ENCODE measurements at places on chromosomes 11 and 22.
A peak's percentile ranks its signal among the peaks of the same experiment; 100 is the strongest.

GRCh38 chr11:45259592-45259991 is 26.5 kb downstream of the SYT13 start:
- no peak for DNase-seq

DNA sequence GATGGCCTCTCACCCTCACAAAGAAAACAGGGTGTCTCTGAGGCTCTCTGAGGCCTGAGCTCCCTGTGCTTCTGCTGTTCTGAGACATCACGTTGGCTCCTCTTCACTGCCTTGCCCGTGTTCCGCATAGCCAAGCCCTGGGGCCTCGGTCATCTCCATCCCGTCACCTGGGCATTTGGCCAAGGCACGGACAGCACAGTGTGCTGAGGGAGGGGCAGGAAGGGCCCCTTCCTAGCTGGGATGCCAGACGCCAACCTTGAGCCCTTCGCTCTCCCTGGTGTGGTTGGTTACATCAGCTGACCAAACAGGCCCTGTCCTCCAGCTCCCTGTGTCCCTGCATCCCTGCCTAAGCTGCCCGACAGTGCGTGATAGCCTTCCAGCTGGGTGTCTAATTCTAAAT is 25.9 kb downstream of the MOV10L1 start:
- no peak for DNase-seq

- DNase-seq = no peak
Observed at GRCh38 chr11:6095798-6096197, 11.7 kb upstream of the OR56B4 start.

- no peak for DNase-seq
Observed at GRCh38 chr11:119093942-119094815, 7.5 kb downstream of the DPAGT1 start.

GRCh38 chr11:130416906-130417305 is 11.5 kb downstream of the ADAMTS8 start:
- DNase-seq = no peak

- no peak for DNase-seq
Observed at GRCh38 chr11:45856044-45856468, 8.8 kb downstream of the CRY2 start.

- DNase-seq = no peak
Observed at GRCh38 chr22:22820626-22821025, 67.0 kb upstream of the IGLL5 start.

DNA sequence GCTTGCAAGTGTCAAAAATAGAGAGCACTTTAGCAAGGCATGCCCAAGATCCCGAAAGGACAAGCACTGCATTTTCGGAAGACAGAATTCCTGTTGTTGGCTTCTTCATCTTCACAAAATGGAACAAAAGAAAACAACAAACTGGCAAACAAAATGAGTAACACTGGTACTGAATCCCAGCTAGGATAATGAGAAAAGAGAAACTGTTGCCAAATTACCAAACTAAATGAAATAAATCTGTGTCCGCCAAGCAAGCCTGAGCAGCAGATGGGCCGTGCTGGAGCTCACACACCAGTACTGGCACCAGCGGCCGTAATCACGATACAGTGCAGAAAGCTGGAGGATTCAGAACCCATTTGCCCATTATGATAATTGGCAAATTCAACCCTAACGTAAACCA is 30.6 kb downstream of the TUB start:
- DNase-seq = peak; percentile 32

GRCh38 chr22:50456466-50457234 is 18.2 kb downstream of the SBF1 start:
- DNase-seq = no peak

GRCh38 chr11:126546191-126546590 is 190.7 kb downstream of the ST3GAL4 start:
- DNase-seq = no peak

DNA sequence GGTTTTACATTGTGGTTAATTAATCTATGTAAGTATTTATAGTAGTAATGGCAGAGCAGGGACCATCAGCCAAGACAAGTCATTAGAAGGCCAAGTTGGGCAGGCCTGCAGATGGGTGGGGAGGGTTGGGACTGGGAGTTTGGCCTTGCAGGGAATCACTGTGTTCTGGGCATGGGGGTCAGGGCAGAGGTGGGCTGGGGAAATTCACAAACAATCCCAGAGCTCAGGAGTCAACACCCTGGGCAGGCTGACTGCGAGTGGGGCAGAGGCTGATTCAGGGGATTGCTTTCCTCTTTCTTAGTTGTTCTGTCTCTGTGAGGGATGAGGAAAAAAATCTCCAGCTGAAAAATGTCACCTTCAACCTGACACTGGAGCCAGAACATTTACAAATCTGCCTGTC is 322.5 kb downstream of the NTM start:
- DNase-seq = no peak

- peak; percentile 73 for DNase-seq
Observed at GRCh38 chr22:46073683-46074504, 76.4 kb upstream of the PPARA start.

DNA sequence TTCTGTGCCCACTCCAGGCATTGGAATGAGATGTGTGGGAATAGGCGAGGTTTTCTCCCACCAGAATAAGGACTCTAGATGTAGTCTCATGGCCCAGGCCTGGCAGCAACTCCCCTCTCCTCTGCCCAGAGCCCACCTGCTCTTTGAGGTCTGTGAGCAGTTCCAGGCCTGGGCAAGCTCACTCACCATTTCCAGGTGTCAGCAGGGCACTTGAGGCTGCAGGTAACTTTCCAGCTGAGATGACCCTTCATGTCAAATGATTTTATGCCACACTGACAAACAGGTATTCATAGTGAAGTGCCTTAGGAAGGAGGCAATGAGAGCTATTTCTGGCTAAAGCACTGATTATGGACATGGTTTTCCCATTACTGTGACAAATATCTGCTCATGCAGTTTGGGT is 123.3 kb upstream of the CCDC90B start:
- DNase-seq = no peak

DNA sequence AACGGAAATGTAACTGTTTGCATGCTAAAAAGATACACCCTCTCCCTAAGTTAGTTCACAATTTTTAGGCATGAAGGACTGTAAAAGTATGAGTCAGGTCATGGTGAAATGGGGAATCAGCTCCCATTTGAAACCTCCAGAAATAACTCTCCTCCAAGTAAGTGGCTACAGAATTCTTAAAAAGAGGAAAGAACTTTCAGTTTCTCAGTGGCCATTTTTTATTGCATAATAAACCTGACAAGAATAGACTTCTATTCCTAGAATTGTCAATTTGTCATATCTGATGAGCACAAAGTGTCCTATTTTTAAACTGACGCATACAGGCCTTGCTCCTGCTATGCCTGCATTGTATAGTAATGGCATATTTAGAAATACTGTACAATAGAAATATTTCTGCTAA is 612.2 kb downstream of the CNTN5 start:
- DNase-seq = no peak

DNA sequence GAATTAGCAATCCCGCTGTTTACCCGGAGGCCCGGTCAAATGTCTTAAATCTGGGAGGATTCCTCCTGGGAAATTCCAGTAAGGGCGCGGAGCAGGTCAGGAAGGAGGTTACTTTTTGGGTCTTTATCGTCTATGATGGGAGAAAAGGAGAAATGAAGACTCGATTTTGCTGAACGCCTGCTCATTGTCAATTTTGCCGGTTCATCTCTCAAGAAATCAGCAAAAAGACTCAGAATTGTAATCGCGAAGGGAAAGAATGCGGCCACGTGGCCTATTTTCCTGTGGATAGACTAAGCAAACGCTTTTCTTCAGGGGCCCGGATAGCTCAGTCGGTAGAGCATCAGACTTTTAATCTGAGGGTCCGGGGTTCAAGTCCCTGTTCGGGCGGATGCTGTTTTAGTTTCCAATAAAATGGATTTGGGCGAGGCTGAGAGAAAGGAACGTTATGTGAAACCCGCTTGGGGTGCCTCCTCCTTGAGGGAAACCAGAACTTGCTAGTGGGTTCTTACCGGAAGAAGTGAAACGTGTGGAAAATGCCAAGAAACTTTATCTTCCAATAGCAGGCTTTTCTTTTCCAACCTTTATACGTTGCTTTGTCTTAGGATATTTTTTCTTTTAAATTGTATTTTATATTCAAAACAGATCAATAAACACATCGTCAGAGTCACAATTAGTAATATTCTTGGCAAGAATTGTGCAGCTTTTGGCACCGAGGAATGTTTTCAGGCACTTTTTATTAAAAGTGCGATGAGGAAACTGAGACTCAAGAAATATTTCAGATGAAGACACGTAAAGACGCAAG is 45.0 kb downstream of the OR4D9 start:
- peak; percentile 68 for DNase-seq

DNA sequence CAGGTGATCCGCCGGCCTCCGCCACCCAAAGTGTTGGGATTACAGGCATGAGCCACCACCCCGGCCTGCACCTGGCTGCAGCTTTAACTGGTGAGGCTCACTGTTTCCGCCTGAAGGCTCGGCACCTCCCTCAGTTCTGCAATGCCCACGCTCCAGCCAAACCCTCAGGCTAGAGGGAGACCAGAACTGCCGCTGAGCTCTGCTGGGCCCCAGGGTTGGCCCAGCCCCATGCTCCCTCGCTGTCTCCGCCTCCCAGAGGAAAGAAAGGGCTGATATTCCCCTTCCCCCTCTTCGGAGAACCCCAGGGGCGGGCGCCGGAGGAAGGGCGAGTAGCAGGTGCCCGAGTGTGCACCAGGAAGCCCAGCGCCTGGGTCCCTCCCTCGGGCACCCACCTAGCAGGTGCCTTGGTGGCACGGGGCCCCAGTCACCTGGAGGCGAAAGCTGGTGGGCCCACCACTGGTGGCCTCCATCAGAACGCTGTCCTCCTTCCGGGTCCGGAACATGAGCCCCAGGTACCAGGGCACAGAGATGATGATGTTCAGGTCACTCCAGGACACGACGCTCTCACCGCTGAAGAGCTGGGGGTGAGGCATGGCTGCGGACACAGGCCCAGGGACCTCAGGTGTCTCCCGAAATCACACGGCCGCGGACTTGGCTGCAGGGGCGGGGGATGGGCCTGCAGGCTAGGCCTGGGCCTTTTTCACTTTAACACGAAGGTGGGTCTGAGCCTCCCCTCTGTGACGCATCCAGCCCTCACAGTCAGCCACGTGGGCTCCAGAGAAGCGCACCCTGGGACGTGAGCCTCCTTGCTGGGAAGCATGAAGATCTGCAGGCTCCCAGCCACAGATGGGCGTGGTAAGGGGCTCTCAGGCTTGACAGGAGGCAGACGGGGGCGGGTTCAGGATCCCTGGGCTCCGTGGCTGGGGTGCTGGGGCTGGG is 73.3 kb downstream of the TRMU start:
- DNase-seq = no peak

GRCh38 chr11:75858613-75859012 is 43.6 kb downstream of the UVRAG start:
- no peak for DNase-seq

- DNase-seq = no peak
Observed at GRCh38 chr22:16658068-16658467, 65.5 kb upstream of the CCT8L2 start.

DNA sequence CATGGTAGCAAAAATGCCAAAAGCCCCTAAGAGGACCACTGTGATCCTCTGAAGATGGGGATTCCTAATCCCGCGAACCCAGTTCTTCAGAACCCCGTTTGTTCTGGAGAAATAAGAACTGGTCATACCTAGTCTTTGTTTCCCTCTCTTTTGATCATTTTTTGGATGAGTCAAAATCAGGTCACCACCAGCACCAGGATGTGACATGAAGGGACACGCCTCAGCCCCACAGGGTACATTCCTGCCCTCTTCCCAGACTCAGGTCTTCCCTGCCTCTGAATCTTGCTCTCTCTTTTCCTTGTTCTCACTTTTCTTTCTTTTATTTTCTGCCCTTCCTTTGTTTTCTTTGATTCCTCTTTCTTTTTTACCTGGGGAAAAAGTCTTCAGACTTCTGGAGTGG is 14.6 kb upstream of the ANO1 start:
- no peak for DNase-seq

DNA sequence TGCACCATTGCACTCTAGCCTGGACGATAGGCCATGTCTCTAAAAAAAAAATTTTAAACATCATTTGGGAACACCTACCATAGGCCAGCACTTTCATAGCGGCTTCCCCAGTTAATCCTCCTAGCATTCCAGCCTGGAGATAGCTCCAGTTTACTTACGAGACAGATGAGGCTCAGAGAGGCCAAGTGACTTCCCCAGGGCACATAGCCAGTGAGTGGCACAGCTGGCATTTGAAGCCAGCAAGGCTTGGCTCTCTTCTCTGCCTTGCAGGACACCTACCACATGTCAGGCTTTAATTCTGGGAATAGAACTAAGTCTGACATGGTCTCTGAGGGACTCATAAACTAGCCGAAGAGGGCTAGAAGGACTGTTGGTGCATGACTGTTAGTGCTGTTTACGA is 4.9 kb upstream of the TAGLN start:
- DNase-seq = no peak

GRCh38 chr22:17920145-17920605 is 104.2 kb downstream of the MICAL3 start:
- DNase-seq = no peak

GRCh38 chr22:42920101-42920820 is 63.2 kb upstream of the ARFGAP3 start:
- no peak for DNase-seq
